Camera-type eye (tissue), 1 donor: ENCODE measurements at places on chromosomes 13 and 19. TPM values are rescaled to one million over a fixed set of nuclear protein-coding genes. Genes with fewer than 3 reads are reported as not detected.

LAIR1 gene
- 5.1 TPM for total RNA-seq

LYPD3 gene
- total RNA-seq = 2.9 TPM

PPP2R1A gene
- 297 TPM for total RNA-seq

ADGRE2 gene
- total RNA-seq = 0.49 TPM

KLF5 gene
- total RNA-seq = 18.0 TPM

SLC27A5 gene
- total RNA-seq = 4.9 TPM

PDX1 gene
- not detected for total RNA-seq

SERPINE3 gene
- total RNA-seq = 9.9 TPM

C19orf85 gene
- total RNA-seq = not detected

ZNF649 gene
- total RNA-seq = 36.3 TPM

URAD gene
- total RNA-seq = not detected

SIGLECL1 gene
- not detected for total RNA-seq

THOP1 gene
- total RNA-seq = 93.8 TPM

ALG5 gene
- total RNA-seq = 30.6 TPM

PINLYP gene
- total RNA-seq = 10.1 TPM

CAMSAP3 gene
- 13.7 TPM for total RNA-seq

MUC16 gene
- 10.1 TPM for total RNA-seq

PCP2 gene
- total RNA-seq = 12.3 TPM

F10 gene
- total RNA-seq = 22.7 TPM

FARP1 gene
- 86.5 TPM for total RNA-seq

SIGLEC10 gene
- total RNA-seq = 0.77 TPM
